Liver (tissue), 10 donors: ENCODE measurements at places on chromosomes 2 and 18.

DNA sequence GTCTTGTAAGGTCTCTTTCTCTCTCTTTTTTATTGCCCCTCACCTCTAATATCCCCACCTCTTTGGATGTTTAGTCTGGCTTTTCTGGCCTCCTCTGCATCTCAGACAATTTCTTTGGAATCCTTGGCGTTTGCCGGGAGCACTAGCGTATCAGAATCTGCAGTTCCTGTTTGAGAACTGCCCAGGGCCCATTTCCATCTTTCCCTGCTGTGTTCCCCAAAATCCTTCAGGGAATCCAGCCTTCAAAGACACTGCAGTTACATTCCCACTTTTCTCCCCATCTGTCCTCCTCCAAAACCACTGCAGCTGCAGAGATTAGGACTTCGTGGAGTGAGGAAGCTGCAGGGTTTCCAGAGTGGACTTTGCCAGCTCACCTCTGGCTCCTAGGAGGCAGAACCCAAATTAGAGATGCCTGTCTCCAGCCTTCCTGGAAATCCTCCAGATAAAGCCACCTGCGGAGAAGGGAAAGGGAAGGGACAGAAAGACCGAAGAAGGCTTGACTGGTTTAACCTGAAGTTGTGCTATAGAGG, 2.7 kb downstream of the VSNL1 start:
- peak overlapping the region; percentile 24 for H3K27ac ChIP-seq
- H3K27me3 ChIP-seq, result no peaks in the 10 kb centered on the region
- H3K4me1 ChIP-seq, result peaks cover 34% of the 10 kb centered on the region

DNA sequence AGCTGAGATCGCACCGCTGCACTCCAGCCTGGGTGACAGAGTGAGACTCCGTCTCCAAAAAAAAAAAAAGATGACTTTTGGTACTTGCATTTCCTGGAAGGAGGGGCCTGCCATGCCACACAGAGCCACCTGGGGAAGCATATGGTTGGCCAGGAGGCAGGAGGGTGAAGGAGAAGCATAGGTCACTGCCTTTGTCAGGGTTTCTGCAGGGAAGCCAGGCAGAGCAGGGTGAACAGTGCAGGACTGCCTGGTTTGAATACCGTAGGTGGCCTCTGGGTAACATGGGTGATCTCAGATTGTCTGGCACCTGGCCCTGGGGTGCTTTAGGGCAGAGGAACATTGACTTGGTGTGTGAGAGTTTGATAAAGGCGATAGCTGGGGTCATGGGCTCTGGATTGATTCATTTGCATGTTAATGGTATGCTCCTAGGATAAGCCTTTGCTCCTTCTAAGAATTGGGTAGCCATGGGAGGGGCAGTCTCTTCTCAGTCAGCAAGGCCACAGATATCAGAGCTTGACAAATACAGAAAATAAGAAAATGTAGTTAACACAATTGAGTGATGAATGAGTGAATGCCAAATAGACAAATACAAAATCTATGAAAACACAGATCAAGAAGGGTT, 124.0 kb upstream of the SEC11C start:
- H3K27me3 ChIP-seq, result no peaks in the 10 kb centered on the region
- DNase-seq, result no peak
- H3K27ac ChIP-seq, result no peak overlapping the region

GRCh38 chr18:77960791-77961410, 711.3 kb downstream of the GALR1 start:
- DNase-seq, result no peak
- no peaks in the 10 kb centered on the region for H3K36me3 ChIP-seq
- no peaks in the 10 kb centered on the region for H3K27me3 ChIP-seq
- no peak overlapping the region for H3K27ac ChIP-seq
- no peak overlapping the region for H3K4me3 ChIP-seq
- no peaks in the 10 kb centered on the region for H3K4me1 ChIP-seq

DNA sequence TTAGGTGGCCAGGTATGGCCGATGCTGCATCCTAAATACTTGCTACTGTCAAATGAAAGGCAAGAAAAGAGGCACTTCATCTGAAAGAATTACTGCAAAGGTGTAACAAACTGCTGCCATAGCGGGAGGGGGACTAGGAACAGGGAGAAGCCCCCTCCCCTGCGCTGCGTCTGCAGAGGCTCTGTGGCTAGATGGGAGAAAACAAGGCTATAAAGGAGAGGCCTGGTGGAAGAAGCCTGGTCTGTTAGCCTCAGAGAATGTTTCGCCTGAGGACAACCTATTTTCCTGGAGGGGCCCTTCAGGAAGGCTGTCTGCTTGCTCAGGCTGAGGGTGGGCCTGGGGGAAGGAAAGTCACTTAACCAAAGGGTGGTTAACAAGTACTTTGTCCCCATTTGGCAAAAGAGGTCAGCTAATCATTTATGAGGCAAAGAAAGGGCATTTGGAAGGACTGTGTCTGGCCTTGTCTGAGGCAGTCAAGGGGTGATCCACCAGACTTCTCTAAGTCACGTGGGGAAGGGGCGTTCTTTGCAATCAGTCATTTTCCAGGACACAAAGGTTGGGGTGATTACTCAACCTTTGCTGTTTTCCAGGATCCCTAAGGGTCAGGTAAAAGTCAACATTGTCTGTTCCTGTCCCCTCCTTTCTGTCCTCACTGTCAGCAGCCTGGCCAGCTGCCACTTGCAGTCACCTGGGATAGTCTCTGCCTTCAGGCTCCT, 103.0 kb upstream of the TMEM200C start:
- H3K27ac ChIP-seq, result peak overlapping the region; percentile 47
- peaks cover 11% of the 10 kb centered on the region for H3K4me1 ChIP-seq
- DNase-seq, result peak; percentile 53
- no peak overlapping the region for H3K4me3 ChIP-seq
- H3K27me3 ChIP-seq, result no peaks in the 10 kb centered on the region

DNA sequence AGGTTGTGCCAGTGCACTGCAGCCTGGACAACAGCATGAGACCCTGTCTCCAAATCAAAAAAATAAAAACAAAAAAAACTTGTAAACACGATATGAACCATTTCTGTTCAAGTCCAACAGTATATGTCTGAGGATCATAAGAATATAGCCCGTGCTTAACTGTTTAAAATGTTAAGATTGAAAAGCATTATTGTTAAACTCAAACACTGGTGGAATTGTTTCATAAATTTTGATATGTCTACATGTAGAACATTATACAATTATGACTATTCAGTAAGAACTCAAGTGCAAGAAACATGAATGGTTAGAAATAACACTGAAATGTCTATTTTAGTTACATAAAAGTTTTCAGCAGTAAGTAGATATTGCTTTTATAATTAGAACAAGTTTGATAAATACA, 29.7 kb downstream of the PPIG start:
- H3K27me3 ChIP-seq, result no peaks in the 10 kb centered on the region
- H3K36me3 ChIP-seq, result peaks cover 7% of the 10 kb centered on the region
- no peak overlapping the region for H3K27ac ChIP-seq
- no peak overlapping the region for H3K4me3 ChIP-seq
- DNase-seq, result no peak
- H3K4me1 ChIP-seq, result no peaks in the 10 kb centered on the region

GRCh38 chr2:126953483-126953882, 54.8 kb downstream of the TEX51 start:
- no peak for DNase-seq
- H3K36me3 ChIP-seq, result no peaks in the 10 kb centered on the region
- H3K27ac ChIP-seq, result no peak overlapping the region

DNA sequence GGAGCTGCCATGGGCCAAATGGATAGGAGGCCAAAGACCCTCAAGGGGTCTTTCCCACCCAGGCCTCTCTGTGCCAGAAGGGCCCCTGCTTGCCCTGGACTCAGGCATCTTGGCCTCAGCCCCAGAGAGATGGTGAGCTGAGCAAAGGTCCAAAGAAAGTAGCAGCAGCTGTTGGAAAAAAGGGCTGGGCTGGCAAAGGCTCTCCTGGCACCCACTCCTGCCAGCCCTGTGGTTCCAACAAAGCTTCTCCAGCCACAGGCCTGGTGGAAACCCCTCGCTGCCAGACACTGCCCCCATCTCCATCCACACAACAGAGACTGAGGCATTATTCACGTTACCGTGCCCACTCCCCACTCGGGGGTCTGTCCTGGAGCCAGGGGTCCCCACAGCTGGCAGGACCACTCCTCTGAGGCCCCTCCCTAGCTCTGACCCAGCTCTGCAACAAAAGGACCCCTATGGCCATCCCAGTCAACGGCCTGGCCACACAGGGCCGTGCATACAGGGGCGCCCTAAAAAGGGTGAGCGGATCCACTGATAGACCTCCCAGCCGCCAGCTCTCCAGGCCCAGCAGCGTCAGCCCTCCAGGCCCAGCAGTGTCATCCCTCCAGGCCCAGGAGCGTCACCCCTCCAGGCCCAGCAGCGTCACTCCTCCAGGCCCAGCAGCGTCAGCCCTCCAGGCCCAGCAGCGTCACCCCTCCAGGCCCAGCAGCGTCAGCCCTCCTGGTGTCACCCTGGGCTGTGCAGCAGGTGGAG, 10.1 kb downstream of the BIN1 start:
- no peak overlapping the region for H3K27ac ChIP-seq
- no peaks in the 10 kb centered on the region for H3K36me3 ChIP-seq
- no peak for DNase-seq
- no peaks in the 10 kb centered on the region for H3K27me3 ChIP-seq
- H3K4me1 ChIP-seq, result peaks cover 6% of the 10 kb centered on the region

- H3K27ac ChIP-seq, result no peak overlapping the region
- no peak overlapping the region for H3K4me3 ChIP-seq
- DNase-seq, result no peak
- peaks cover 4% of the 10 kb centered on the region for H3K36me3 ChIP-seq
- H3K27me3 ChIP-seq, result no peaks in the 10 kb centered on the region
Measured at GRCh38 chr2:69493268-69493667, 56.0 kb upstream of the NFU1 start.

DNA sequence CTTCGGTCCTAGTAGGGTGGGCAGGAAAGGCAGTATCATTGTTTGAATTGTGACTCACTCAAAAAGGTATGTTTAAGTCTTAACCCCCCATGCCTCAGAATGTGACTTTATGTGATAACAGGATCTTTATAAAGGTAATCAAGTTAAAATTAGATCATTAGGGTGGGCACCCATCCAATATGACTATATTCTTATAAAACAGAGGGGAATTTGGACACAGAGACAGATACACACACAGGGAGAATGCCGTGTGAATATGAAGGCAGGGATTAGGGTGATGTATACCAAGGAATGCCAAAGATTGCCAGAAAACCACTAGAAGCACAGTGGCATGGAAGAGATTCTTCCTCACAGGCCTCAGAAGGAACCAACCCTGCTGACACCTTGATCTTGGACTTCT, 281.8 kb downstream of the CLIP4 start:
- H3K4me3 ChIP-seq, result no peak overlapping the region
- H3K27ac ChIP-seq, result no peak overlapping the region
- H3K4me1 ChIP-seq, result no peaks in the 10 kb centered on the region
- no peak for DNase-seq
- H3K27me3 ChIP-seq, result no peaks in the 10 kb centered on the region

GRCh38 chr2:134692499-134692898, 26.3 kb downstream of the TMEM163 start:
- no peaks in the 10 kb centered on the region for H3K36me3 ChIP-seq
- DNase-seq, result no peak
- no peaks in the 10 kb centered on the region for H3K27me3 ChIP-seq
- no peaks in the 10 kb centered on the region for H3K4me1 ChIP-seq
- no peak overlapping the region for H3K27ac ChIP-seq
- H3K4me3 ChIP-seq, result no peak overlapping the region

- H3K27me3 ChIP-seq, result no peaks in the 10 kb centered on the region
- no peak overlapping the region for H3K4me3 ChIP-seq
- no peaks in the 10 kb centered on the region for H3K36me3 ChIP-seq
- H3K4me1 ChIP-seq, result no peaks in the 10 kb centered on the region
- no peak overlapping the region for H3K27ac ChIP-seq
Measured at GRCh38 chr2:220025207-220025606, 397.8 kb downstream of the SLC4A3 start.

GRCh38 chr2:205901491-205901890, 184.5 kb downstream of the INO80D start:
- no peak for DNase-seq
- H3K4me3 ChIP-seq, result no peak overlapping the region
- no peaks in the 10 kb centered on the region for H3K4me1 ChIP-seq

DNA sequence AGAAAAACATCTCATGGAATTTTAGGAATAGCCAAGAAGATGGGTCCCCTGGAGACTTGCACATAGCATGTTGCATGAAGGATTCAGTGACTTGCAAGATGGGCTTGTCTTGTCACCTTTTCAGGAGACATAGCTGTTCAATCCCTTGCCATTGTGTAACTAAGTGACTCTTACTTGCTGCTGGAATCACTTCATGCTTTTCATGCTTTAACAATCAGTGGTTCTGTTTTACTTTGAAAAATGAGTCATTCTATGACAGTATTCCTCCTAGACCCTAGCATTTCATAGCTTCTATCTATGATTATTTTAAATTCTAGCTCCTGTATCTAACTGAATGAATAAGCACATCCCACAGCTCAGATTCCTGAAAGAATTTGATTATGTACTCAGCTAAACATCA, 2.8 kb downstream of the KYNU start:
- H3K4me1 ChIP-seq, result peaks cover 28% of the 10 kb centered on the region
- no peaks in the 10 kb centered on the region for H3K27me3 ChIP-seq
- peaks cover 3% of the 10 kb centered on the region for H3K36me3 ChIP-seq
- H3K4me3 ChIP-seq, result no peak overlapping the region
- peak overlapping the region; percentile 63 for H3K27ac ChIP-seq
- DNase-seq, result no peak

DNA sequence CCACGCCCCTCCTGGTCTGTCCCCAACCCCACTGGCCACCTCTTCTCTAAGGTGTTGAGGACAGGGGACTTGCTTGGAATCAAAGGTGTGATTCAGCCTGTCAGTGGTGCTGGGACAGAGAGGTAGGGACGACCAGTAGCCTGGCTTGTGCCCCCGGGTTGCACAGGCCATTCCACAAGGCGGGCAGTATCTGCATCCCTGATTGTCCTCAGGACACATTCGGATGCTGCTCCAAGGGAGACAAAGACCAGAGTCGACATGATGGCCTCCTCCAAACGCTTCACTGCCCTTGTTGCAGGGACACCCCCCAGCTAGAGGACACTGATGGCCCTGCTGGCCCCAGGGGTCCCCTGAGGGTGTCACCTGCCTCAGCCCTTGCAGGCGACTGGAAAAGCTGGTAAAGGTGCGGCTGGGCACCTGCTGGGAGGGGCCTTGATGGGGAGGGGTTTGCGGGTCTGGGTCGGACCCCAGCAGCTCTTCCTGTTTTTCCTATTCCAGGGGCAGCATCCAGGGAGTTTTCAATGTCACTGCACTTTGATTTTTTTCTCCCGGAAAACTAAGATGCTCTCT, 98.0 kb downstream of the PTGR3 start:
- H3K4me3 ChIP-seq, result no peak overlapping the region
- no peaks in the 10 kb centered on the region for H3K4me1 ChIP-seq
- H3K36me3 ChIP-seq, result no peaks in the 10 kb centered on the region

DNA sequence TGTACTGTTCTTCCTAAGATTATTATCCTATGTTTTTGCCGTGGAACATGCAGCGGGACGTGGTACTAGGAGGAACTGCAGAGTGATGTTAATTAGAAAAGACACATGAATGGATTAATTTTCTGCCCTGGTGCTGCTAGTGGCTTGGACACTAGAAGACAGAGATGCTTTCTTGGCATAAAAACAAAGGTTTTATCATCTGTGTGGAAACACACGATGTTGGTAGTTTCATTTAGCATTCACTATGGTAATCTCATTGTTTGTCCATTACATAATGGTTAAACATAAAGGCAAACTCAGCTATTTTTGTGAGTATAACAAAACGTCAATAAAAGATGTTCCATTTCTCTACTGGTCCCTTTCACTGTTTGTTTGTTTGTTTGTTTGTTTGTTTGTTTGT, 22.8 kb downstream of the COL6A3 start:
- no peak overlapping the region for H3K27ac ChIP-seq
- no peaks in the 10 kb centered on the region for H3K36me3 ChIP-seq
- H3K27me3 ChIP-seq, result peaks cover 3% of the 10 kb centered on the region
- H3K4me3 ChIP-seq, result no peak overlapping the region
